ENCODE measurements at places on chromosomes 1 and 21.

GRCh38 chr1:232987774-232988140 is 37.3 kb downstream of the NTPCR start:
- DNase-seq = no peak

GRCh38 chr1:41414716-41415306 is 53.6 kb downstream of the FOXO6 start:
- DNase-seq = no peak

DNA sequence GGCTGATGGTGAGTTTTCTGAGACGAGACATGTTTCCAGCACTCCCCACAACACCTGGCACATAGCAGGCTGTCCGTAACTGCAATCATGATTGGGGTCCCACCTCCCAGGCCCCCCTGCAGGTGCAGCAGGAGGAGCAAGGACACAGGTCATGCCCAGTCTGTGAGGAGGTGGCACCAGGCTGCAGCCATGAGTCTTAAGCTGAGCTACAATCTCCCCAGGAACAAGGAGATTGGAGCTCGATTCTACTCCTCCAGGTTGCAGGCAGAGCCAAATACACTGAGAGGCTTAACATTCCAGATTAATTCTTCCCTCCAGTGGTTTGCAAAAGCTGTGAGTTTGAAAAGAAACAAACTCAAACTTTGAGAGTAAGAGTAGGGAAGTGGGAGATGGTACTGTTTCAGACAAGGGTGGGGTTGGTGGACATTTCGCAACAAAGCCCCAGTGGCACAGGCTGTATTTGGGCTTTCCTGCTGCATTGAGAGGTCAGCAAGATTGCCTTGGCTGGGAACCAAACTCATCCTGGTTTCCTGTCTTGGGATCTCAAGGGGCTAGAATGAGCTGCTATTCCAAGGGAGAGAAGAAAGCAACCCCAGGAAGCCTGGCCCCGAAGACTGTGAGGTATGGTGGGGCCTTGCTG is 64.8 kb upstream of the GALNT2 start:
- no peak for DNase-seq

- no peak for DNase-seq
Measured at GRCh38 chr1:56627636-56628039, 17.5 kb upstream of the PRKAA2 start.

GRCh38 chr1:44603718-44604117 is 70.6 kb downstream of the TMEM53 start:
- no peak for DNase-seq

- no peak for DNase-seq
Measured at GRCh38 chr21:20652846-20653245, 345.4 kb upstream of the NCAM2 start.

- no peak for DNase-seq
Measured at GRCh38 chr1:201279313-201279712, 4.0 kb upstream of the PKP1 start.

- no peak for DNase-seq
Measured at GRCh38 chr1:89865498-89866382, 44.9 kb downstream of the LRRC8D start.

DNA sequence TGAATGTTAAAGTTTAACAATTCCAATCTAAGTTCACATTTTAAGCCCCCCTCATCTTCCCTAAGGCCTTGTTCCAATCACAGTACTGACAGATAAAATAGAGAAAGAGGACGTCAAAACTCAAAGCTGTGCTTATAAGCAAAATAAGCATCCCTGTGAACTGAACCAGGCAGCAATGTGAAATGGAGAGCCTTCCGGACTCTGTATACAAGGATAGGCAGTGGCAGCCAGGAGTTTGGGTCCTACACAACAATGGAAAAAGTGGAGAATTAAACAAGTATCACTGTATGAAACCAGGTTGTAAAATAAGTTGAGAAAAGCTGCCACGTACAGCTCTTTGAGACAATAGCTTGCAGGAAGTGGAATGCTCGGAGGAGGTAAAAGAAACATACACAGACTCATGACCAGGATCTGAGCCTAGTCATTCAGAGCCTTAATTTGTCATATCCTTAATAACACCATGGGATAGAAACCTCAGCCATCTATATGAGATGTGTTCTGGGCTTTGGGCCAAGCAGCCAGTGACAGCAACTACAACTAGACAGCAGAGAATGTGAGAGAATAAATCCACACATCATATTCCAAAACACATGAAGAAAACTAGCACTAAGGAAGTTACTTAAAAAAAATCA is 55.2 kb upstream of the PALMD start:
- DNase-seq = no peak

DNA sequence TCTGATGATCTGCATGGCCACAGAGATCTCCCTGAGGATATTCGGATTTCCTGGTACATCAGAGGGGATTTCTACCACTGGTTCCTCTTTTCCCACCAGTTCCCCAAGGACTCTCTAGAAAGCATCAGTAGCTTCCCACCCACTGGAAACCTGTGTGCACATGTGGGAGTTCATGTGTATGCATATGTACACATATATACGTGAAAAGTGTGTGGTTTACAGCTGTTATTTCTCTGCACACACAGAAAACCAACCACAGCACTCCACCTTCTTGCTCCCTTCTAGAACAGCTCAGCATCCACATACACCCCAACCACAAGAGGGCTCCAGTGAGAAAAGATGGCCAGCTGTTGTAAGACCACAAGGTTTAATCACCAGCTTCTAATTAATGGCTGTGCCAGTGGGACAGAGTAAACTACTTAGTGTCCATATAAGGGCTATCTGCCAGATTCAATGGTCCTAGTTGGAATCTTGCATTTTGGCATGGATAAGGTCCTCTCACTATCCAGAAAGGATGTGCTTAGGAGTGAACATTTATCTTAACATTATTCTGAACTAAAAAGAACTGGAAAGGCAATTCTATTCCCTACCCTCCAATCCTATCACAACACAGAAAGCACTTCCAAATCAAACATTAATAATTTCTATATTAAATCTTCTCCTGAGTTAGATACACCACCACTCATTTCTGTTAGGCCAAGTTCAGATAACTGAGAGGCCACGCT is 24.1 kb downstream of the GPR3 start:
- no peak for DNase-seq

GRCh38 chr1:54548389-54549044 is 489 bp downstream of the ACOT11 start:
- no peak for DNase-seq

GRCh38 chr21:17709266-17709611 is 96.5 kb upstream of the BTG3 start:
- DNase-seq = no peak

- DNase-seq = no peak
Measured at GRCh38 chr1:11784256-11784992, 21.3 kb downstream of the MTHFR start.

DNA sequence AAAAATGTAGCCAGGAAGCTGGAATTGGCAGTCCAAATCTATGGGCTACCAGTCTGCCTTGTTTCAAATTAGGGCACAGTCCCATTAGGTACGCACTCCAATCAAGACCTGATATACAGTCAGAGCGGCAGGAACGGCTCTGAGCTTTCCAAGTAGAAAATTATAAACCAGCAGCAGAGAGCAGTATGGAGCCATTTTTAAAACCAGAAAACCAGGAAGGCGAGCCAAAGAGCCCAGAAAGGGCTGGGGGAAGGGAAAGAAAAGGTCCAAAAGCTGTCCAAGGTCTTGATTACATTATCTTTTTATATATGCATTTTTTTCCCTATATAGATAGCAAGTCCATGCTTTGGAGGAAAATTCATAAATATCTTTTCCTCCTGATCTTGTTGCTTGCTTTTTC is 719.0 kb downstream of the RWDD3 start:
- DNase-seq = no peak

DNA sequence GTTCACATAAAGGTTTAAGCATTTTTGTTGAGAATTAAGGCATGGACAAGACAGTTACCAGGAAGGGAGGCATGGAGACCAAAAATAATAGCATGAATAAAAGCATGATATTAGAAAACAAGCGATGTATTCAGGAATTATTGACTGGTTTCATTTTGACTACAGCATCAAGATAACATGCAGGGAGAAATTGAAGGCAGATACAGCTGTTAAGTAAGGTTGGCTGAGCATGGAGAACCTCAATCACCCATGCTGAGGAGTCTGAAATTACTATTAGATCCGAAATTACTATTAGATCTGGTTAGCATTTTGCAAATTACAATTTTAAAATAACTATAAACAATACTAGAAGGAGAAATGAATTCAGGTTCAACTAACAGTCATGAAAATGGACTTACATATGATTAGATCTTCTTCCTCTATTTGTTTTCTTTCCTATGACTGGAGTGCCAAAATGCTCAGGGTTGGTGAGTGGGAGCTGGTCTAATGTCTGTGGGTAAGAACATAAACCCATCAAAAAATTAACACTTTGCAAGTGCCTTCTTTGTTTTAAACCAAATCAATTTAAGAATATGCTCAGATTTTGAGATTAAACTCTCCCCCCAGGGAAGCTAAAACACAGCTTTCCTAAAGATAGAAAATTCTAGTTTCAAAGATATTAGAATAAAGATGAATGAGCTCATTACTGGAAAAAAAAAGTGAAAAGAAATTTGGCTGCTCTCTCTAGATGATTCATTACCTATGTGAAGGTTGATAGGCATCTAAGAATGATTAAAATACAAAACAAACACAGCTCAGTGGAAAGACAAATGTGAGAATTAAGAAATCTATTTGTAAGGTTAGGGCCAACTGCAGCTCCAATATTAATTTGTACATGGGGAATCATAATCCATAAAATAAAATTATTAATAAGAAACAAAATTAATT is 81.7 kb downstream of the ARID4B start:
- DNase-seq = no peak

GRCh38 chr1:94787691-94788090 is 32.5 kb upstream of the SLC44A3 start:
- DNase-seq = no peak

GRCh38 chr21:31558189-31558961 is 101.1 kb upstream of the SOD1 start:
- no peak for DNase-seq

- DNase-seq = no peak
Measured at GRCh38 chr1:182700351-182700709, 15.9 kb upstream of the RGS8 start.

- no peak for DNase-seq
Measured at GRCh38 chr1:233082778-233083550, 132.6 kb downstream of the NTPCR start.

GRCh38 chr1:163467289-163467688 is 145.5 kb downstream of the NUF2 start:
- no peak for DNase-seq

GRCh38 chr1:39107341-39108290 is 81.5 kb downstream of the NDUFS5 start:
- no peak for DNase-seq

- DNase-seq = no peak
Measured at GRCh38 chr1:3632298-3632697, 7.5 kb downstream of the TPRG1L start.

- DNase-seq = no peak
Measured at GRCh38 chr1:44919400-44919799, 67.0 kb downstream of the EIF2B3 start.

DNA sequence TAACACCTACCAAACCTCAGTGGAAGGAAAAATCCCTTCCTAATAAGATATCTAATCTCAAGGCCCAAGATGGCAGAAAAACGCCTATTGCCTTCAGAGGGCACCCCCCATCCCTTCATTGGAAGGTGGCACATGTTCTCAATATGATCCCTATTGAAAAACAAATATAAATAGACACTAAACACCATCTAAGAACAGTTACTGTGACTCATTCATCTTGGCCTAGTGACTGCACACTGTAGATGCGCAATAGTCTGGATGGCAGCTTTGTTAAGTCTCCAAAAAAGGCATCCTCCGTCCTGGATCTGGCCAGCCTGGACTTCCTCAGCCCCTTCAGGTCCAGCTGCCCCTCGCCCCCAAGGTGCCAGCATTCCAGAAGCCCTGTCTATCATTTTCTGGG is 121.9 kb downstream of the CAPN8 start:
- no peak for DNase-seq

Data from T-helper 17 cell (primary cell).